ENCODE measurements at places on chromosomes 1 and 21. TPM values are rescaled to one million over a fixed set of nuclear protein-coding genes. Genes with fewer than 3 reads are reported as not detected.

- no peak for DNase-seq
These were observed 54.6 kb upstream of the LBR start for GRCh38 chr1:225482421-225482950.

GRCh38 chr1:10759413-10760200 lies 36.8 kb downstream of the CASZ1 start:
- DNase-seq = no peak

DNA sequence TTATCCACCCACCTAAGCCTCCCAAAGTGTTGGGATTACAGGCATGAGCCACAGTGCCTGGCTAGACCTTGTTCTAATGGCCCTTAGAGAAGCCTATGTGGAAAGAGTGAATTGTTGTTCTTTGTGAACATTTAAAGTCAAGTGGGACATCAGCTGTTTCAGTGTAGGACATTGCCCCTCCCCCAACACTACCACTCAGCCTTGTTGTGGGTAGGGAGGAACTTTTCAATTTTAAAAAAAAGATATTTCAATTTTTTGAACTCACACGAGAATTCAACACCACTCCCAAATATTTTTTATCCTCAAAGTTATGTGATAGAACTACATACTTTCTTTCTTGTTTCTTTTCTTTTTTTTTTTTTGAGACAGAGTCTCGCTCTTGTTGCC lies 36.7 kb upstream of the TMEM222 start:
- no peak for DNase-seq

GSTM1 gene
- not detected for total RNA-seq

HTR1D gene
- total RNA-seq = 0.11 TPM

GRCh38 chr1:88029899-88030298 lies 654.2 kb upstream of the PKN2 start:
- no peak for DNase-seq

HSPA6 gene
- total RNA-seq = 1.1 TPM

ESPN gene
- 0.24 TPM for total RNA-seq
